Gastroesophageal sphincter (tissue), 4 donors: ENCODE measurements at places on chromosomes 13 and 19. TPM values are rescaled to one million over a fixed set of nuclear protein-coding genes. Genes with fewer than 3 reads are reported as not detected.

APOC4 gene
- total RNA-seq: not detected

CD70 gene
- not detected for total RNA-seq

PGLYRP1 gene
- total RNA-seq: not detected

IQCN gene
- 0.50 TPM for total RNA-seq

UPF3A gene
- total RNA-seq: 31.0 TPM

DKKL1 gene
- not detected for total RNA-seq

MAP2K7 gene
- 23.4 TPM for total RNA-seq

IFNL3 gene
- total RNA-seq: not detected
